ENCODE measurements at places on chromosomes 7 and 10.
A peak's percentile ranks its signal among the peaks of the same experiment; 100 is the strongest.

DNA sequence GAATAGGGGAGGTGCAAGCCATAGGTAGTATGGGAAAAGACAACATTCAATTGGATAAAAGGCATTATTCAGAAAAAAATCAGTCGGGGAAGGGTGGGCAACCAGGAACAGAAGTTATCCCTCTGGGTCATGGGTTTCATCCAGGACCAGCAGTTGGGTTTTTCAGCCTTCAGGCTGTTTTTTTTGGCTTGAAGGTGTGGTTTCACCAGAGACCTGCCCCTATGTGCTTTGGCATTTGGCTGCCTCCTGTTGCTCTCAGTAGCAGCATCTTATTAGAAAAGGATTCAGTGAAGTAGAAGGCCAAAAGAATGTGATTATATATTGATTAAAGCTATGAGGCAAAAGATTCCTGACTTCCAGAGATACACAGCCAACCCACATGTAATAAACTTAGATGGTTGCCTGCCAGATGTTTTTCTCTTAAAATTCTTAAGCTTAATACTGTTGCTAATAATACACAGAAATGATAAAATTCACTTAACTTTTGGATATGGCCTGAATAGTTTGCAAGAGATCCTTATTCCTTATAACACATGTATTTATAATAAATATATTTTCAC lies 251.7 kb upstream of the CSTF2T start:
- no peak for DNase-seq

DNA sequence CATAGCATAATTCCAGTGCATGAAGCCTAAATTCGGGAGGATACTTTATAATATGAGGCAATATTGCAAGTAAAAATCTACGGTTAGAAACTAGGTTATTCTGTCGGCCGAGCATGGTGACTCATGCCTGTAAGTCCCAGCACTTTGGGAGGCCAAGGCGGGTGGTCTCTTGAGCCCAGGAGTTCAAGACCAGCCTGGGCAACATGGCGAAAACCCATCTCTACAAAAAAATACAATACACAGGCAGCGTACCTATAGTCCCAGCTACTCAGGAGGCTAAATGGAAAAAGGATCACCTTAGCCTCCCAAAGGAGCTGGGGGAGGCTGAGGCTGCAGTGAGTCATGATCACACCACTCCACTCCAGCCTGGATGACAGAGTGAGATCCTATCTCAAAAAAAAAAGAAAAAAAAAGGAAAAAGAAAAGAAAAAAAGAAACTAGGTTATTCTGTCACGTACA lies 14.2 kb downstream of the SKAP2 start:
- no peak for DNase-seq

DNA sequence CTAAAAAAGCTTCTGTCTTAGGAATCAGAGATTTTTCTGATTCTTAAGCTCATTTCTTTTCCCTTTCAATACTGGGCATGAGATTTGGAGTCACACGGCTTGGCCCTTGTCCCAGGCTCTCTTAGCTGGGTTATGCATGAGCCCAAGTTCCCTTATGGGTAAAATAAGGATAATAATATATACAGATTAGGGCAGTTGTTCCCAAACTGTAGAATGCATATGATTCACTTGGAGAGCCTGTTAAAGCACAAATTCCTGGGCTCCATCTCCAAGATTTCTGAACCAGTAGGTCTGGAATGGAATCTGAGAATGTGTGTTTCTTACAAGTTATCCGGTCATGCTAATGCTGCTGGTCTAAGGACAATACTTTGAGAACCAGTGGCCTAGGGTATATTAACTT lies 154.0 kb downstream of the REEP3 start:
- DNase-seq = no peak

- no peak for DNase-seq
Observed at GRCh38 chr10:48490946-48491345, 113.9 kb downstream of the ARHGAP22 start.

DNA sequence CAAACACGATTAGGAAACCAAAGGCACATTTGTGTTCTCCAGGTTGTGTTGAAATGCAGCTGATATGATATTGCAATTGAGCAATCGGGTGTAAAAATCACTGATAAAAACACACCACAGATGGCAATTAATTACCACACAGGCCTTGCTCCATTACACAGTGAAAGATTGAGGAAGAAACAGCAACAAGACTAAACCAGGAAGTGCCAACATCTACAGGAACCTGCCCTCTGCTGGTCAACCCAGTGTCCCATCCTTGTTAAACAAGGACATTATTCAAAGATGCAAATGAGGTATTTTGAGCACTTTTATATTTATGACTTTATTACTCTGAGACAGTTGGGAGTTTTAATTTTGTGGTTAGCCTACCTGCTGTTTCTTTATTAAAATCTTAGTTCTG lies 765.6 kb upstream of the GHITM start:
- DNase-seq = peak; percentile 6

GRCh38 chr7:4841007-4841784 lies 20.6 kb downstream of the PAPOLB start:
- no peak for DNase-seq

DNA sequence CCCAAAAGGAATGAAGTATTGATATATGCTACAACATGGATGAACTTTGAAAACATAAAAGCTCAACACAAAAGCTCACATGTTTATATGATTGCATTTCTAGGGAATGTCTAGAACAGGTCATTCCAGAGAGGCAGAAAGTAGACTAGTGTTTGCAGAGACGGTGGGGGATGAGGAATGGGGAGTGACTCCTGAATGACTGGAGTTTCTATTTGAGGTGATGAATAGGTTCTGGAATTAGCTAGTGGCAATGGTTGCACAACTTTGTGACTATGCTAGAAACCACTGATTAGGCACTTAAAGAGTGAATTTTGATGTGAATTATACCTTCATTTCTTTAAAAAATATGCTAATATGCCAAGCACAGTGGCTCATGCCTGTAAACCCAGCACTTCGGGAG lies 6.9 kb downstream of the KPNA7 start:
- DNase-seq = no peak

DNA sequence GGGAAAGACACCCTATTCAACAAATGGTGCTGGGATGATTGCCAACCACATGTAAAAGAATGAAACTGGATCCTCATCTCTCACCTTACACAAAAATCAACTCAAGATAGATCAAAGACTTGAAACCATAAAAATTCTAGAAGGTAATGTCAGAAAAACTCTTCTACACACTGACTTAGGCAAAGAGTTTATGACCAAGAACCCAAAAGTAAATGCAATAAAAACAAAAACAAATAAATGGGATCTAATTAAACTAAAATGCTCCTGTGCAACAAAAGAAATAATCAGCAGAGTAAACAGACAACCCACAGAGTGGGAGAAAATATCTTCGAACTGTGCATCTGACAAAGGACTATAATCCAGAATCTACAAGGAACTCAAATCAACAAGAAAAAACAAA lies 504.2 kb upstream of the MBL2 start:
- no peak for DNase-seq

GRCh38 chr10:3636356-3637181 lies 148.4 kb downstream of the KLF6 start:
- DNase-seq = no peak

DNA sequence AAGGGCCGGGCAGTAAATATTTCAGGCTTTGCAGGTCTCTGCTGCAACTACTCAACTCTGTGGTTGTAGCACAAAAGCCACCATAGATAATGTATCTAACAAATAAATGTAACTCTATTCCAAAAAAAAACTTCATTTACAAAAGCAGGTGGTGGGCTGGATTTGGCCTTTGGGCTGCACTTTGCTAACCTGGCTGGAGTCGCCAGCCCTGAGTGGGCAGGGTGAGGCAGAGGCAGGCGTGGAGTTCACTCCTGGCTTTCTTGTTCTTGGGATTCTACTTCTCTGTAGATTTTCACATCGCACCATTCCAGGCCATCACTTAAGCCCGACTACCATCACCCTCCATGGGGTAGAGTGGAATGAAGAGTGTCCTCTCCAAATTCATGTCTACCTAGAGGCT lies 367.6 kb upstream of the MGMT start:
- no peak for DNase-seq

DNA sequence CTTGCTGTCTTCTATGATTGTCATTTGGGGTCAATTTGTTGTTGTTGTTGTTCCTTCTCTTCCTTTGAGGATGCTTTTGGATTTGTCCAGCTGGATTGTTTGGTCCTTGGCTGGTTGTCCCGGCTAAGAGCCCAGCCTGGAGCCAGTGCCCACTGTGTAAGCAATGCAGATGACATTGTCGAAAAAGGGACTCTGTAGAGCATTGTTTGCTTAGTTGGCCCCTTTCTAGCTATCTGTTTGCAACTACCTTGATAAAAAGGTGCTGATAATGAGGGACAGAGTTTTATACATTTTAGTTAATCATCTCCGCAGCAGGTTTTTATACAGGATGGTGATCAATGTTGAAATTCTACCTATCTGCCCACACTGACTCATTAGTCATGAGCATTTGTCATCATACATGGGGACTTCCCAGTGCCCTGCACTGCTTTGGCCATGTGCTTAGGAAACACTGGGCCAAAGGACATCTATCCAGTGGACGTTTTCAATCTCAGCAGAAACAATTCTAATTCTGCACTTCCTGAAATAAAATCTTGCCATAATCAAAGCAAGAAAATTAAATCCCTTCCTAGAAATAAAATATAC lies 311.9 kb downstream of the GRM8 start:
- DNase-seq = no peak
